ENCODE measurements at places on chromosomes 6 and 20.

DNA sequence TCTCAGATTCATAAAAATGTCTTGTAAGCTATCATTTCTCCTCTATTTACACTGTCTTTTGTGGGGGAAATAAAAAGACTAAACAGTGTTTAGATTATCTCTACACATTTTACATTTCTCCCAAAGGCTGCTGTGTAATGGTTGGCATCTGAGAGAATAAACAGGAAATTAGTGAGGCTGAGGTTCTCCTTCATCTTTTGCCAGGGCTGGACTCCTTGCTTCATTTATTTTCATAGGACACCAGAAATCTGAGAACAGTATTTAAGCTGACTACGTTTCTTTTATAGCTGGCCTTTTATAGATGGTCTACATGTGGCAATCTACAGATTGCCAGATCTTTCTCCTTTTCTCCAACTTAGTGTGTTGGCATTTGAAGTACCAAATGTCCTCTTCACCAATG is 41.5 kb downstream of the PLCB4 start:
- no peak for DNase-seq

DNA sequence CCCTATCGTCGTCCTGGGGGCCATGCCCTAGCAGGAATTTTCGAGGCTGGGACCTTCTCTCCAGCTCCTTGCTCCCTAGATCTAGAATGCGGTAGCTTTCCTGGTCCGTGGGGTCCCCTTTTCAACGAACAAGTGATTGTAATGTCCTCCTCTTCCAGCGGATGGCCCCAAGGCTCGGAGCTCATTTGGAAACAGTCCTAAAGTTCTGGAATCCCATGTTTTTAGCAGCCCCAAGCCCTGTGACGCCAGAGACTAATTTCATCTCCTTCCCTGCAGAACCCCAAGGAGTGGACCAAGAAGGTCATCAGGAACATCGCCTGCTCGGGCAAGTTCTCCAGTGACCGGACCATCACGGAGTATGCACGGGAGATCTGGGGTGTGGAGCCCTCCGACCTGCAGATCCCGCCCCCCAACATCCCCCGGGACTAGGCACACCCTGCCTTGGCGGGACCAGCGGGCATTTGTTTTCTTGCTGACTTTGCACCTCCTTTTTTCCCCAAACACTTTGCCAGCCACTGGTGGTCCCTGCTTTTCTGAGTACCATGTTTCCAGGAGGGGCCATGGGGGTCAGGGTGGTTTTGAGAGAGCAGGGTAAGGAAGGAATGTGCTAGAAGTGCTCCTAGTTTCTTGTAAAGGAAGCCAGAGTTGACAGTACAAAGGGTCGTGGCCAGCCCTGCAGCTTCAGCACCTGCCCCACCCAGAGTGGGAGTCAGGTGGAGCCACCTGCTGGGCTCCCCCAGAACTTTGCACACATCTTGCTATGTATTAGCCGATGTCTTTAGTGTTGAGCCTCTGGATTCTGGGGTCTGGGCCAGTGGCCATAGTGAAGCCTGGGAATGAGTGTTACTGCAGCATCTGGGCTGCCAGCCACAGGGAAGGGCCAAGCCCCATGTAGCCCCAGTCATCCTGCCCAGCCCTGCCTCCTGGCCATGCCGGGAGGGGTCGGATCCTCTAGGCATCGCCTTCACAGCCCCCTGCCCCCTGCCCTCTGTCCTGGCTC is 48.5 kb downstream of the PYGB start:
- DNase-seq, result peak; percentile 37

GRCh38 chr6:23087471-23087870 is 518.1 kb downstream of the HDGFL1 start:
- DNase-seq, result no peak

DNA sequence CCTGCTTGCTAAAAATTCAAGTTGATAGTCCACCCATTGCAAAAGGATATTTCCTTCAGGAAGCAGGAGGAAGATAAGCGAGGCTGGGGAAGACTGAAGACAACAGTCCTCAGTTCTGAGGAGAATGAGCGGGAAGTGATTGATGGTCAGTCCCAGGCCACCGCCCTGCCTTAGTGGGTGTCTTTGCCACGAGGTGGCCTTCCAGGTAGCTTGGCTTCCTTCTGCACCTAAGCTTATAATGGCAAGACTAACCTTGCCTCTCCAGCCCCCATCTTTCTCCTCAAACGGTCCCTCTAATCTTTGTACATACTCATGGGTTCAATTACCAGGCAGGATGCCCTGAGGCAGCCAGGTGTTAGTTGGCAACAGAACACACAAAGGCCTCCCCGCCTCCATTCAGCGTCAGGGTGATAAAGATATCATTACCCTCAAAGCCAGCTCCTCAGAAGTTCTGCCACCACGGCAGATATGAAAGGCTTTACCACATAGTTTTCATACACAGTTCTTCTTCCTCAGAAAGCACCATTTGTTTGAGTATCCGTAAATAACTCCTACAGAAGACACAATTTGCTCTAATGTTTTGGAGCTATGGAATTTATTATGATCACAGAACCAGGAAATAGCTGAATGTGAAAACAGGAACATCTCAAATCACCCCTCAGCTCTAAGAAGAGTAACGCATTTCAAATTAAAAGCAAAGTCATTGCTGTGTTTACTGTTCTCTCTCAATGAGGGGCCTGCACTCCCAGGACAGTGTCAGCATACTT is 249.4 kb downstream of the ATXN1 start:
- no peak for DNase-seq

- no peak for DNase-seq
Observed at GRCh38 chr6:139402876-139403386, 28.5 kb upstream of the CITED2 start.

- DNase-seq, result no peak
Observed at GRCh38 chr6:95143408-95144180, 433.7 kb upstream of the MANEA start.

DNA sequence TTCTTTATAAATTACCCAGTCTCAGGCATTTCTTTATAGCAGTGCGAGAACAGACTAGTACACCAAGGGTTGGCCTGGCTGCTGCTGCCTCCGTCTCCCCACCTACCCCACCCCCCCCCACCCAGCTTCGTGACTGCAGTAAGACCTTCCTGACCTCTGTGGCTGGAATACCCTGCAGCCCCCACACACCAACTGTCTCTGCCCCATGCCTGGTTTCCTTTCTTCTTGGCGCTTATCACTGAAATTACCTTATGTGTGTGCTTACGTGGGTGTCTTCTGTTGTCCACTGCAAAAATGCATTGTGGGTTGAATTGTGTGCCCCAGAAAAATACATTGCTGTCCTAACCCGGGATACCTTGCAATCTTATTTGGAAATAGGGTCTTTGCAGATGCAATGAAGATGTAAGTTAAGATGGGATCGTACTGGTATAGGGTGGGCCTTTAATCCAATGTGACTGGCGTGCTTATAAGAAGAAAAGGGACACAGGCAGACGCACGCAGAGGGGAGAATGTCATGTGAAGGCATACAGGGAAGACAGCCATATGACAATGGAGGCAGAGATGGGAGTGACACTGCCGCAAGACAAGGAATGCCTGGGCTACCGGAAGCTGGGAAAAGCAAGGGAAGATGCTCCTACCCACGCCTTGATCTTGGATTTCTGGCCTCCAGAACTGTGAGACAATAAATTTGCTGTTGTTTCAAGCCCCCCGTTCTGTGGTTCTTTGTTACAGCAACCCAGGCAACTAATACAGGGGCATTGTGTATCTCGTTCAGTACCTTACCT is 15.4 kb downstream of the SYNJ2 start:
- DNase-seq, result no peak

DNA sequence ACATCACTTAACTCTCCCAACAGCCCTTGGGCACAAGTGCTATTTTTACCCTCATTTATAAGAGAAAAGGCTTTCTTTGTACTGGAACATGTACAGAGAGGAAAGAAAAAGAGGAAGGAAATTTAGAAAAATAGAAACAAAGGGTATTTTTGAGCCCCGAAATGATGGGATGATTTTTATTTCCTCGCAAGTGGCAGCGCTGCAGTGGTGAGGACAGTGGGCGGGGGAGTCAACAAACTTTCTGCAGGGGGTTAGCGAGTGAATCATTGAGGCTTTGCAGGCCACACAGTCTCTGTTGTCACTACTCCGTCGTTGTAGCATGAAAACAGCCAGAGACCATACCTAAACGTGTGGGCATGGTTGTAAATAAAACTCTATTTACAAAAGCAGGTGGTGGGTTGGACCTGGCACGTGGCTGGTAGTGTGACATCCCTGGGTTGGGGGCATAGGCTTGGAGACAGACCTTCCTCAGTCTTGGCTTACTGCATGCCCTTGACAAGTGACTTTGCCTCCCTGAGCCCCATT is 25.5 kb upstream of the OCSTAMP start:
- DNase-seq, result no peak

- no peak for DNase-seq
Observed at GRCh38 chr6:142087950-142088857, 44.5 kb upstream of the GJE1 start.

DNA sequence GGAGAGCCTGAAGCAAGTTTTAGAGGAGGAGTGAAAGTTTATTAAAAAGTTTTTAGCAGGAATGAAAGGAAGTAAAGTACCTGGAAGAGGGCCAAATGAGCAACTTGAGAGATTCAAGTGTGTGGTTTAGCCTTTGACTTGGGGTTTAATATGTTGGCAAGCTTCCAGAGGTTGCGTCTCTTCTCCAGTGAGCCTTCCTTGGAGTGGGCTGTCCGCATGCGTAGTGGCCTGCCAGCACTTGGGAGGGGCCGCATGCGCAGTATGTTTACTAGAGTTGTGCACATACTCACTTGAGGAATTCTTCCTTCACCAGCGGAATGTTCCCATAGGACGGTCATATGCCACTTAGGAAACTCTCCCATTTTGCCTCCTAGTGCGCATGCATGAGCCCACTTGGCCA is 235.2 kb downstream of the ALDH8A1 start:
- DNase-seq, result no peak

GRCh38 chr20:25058051-25058846 is at the start of gene ACSS1:
ACSS1 (minus strand) TSS chr20:25058139; CDS start chr20:25058102, 37 bp downstream.
- DNase-seq, result no peak

GRCh38 chr6:91213229-91213901 is 626.5 kb upstream of the MAP3K7 start:
- no peak for DNase-seq

DNA sequence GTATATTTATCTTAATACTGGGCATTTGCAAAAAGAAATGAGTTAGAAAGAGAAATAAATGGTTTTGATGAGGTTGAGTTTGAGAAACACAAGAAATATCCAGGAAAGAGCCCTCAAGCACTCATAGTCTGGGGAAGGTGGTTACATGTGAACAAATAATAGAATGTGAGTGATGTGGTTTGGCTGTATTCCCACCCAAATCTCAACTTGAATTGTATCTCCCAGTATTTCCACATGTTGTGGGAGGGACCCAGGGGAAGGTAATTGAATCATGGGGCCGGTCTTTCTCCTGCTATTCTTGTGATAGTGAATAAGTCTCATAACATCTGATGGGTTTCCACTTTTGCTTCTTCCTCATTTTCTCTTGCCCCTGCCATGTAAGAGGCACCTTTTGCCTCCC is 334.1 kb downstream of the COL12A1 start:
- no peak for DNase-seq

DNA sequence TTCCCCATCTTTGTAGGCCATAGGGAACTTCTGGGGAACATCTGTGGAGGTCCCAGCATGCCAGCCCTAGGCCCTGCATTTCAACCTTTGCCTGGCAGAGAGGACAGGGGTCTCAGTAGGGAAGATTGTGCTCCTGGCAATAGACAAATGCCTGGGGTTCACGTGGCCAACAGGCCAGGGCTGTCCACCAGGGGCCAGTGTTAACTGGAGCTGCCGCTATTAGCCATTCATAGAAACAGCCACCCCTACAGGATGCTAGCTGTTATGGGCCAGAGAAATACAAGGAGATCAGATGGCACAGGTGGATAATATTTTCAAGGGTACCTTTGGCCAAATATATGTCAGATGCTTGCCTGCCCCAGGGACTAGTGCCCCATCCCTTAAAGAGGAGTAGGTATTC is 932.9 kb downstream of the QKI start:
- DNase-seq, result no peak

DNA sequence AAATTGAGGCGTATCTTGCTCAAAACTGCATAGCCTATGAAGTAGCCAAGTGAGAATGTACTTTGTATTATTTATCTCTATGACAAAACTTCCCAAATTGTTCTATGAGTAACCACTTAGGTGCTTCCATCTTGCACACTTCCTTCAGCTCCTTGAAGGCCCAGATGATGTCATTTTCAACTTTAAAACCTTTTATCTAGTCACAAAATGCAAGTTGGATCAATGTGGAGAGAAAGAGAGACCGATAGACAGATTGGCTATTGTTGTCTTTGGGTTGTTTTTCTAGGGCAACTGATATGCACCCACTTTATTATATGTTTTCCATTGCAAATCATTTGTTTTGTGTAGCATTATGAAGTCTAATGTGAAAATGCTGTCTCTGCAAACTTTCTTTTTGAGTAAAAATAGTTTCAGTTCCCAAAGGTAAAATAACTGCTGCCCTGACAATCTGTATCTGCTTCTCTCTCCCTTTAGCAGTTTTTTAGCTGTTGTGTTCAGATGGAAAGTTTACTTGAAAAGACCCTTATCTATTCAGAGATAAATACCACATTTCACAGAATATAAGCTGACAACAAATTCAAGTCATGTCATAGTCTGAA is 73.7 kb upstream of the CITED2 start:
- no peak for DNase-seq

DNA sequence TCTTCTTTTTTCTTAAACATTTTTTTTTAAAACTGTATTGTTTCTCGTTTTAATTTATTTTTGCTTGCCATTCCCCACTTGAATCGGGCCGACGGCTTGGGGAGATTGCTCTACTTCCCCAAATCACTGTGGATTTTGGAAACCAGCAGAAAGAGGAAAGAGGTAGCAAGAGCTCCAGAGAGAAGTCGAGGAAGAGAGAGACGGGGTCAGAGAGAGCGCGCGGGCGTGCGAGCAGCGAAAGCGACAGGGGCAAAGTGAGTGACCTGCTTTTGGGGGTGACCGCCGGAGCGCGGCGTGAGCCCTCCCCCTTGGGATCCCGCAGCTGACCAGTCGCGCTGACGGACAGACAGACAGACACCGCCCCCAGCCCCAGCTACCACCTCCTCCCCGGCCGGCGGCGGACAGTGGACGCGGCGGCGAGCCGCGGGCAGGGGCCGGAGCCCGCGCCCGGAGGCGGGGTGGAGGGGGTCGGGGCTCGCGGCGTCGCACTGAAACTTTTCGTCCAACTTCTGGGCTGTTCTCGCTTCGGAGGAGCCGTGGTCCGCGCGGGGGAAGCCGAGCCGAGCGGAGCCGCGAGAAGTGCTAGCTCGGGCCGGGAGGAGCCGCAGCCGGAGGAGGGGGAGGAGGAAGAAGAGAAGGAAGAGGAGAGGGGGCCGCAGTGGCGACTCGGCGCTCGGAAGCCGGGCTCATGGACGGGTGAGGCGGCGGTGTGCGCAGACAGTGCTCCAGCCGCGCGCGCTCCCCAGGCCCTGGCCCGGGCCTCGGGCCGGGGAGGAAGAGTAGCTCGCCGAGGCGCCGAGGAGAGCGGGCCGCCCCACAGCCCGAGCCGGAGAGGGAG is 580 bp downstream of the VEGFA start:
- peak; percentile 51 for DNase-seq

DNA sequence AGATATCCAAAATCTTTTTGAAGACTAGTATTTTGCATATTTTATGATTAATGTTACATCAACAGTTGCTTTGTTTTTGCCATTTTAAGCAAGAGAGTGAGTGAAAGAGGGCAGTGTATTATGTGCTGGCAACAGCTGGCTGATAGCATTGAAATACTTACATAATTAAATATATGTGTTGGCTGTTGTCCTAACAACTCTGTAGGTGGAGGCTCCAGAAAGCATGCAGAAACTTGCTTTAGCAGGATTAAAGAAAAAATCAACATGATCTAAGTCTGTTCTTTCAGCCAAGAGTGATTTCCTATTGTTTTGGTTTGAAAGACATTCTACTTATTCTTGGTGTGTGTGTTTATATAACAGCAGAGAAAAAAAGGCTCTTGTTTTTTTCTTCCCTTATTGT is 127.5 kb downstream of the CDKAL1 start:
- no peak for DNase-seq

- DNase-seq, result no peak
Observed at GRCh38 chr6:147759093-147759492, 250.6 kb downstream of the SAMD5 start.

Measured in hypothalamus (tissue), 51 donors.